ENCODE measurements at places on chromosomes 16 and 17.
A peak's percentile ranks its signal among the peaks of the same experiment; 100 is the strongest.

GRCh38 chr17:15999141-15999973 lies at the start of the genes TTC19 and ZSWIM7:
Gene TTC19 (plus strand): TSS chr17:15999824. CDS start chr17:15999849, 25 bp downstream.
Gene ZSWIM7 (minus strand): TSS chr17:15999704. CDS start chr17:15999594, 110 bp downstream.
- DNase-seq = peak; percentile 99

GRCh38 chr17:44608727-44609435 lies 47.4 kb upstream of the MEIOC start:
- DNase-seq = no peak

GRCh38 chr16:66382171-66382965 lies 15.9 kb downstream of the CDH5 start:
- DNase-seq = peak; percentile 46

DNA sequence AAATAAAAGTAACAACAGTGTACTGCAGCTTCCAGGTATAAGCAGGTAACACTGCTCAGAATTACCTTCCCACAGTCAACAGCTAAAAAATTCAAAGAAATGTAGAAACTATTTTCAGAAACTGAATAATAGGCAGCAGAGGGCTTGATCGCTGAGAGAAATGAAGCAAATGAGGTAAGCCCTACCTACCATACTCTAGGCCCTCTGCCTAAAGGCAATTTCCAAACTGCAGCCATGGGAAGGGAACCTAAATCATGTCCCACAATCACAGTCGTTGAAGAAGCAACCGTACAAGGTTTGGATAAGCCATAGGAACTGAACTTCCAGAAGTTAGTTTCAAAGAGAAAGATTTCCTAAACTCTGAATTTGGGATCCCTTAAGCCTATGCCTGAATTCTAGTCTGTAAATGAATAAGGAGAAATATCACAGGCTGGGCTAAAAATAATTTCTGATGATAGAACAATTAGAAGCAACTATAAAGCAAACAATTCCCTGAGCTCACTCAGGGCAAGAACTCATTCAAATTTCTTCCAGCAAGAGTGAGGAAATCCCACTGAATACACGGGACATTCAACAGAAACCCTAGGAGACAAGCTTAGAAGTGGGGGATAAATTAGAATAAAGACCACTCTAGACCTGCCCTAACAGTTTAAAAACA lies 24.5 kb downstream of the NCOR1 start:
- no peak for DNase-seq

- DNase-seq = peak; percentile 65
Measured at GRCh38 chr17:82257473-82257872, 16.0 kb downstream of the CSNK1D start.

DNA sequence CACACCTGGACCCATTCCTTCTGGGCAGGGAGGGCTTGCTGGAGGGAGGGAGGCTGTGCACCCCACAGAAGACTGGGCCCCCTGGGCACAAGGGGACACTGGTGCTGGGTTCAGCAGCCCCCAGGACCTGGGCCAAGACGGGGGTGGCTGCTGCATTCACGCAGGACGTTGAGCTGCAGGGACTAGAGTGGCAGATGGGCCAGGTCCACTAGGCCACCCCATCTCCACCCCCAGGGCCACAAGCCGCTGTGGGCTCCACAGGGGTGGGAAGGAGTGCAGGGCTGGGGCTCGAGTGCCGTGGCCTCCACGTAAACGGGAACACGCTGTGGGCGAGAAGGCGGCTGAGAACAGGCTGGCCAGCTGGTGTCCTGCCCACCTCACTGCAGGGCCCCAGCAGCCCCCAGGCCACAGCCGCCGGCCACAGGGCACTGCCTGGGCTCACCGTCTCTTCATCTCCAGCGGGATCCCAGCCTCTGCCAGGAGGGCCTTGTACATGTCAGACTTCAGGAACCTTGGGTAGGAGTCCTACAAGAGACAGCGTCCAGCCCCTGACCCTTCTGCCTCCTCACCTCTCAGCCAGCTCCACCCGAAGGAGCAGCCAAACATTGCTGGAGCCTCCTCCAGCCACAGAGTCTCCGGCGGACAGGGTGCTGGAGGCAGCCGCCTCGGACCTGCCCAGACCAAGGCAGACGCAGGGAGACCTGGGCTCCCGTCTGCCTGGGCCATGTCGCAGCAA lies 6.5 kb downstream of the RGS11 start:
- no peak for DNase-seq

- peak; percentile 6 for DNase-seq
Measured at GRCh38 chr17:70780031-70780430, 610.7 kb downstream of the KCNJ2 start.

GRCh38 chr17:12993631-12994030 lies 24.2 kb downstream of the ELAC2 start:
- DNase-seq = no peak

GRCh38 chr17:65294181-65294719 lies 157.1 kb downstream of the RGS9 start:
- peak; percentile 74 for DNase-seq

Data from SJCRH30 (cell line).